Caudate nucleus (tissue), 63 donors: ENCODE measurements at places on chromosomes 6 and 20.
A peak's percentile ranks its signal among the peaks of the same experiment; 100 is the strongest.

GRCh38 chr20:24617080-24617432 is 147.6 kb downstream of the SYNDIG1 start:
- no peak for DNase-seq

- no peak for DNase-seq
These were observed 129.8 kb upstream of the FOXQ1 start for GRCh38 chr6:1181939-1182605.

DNA sequence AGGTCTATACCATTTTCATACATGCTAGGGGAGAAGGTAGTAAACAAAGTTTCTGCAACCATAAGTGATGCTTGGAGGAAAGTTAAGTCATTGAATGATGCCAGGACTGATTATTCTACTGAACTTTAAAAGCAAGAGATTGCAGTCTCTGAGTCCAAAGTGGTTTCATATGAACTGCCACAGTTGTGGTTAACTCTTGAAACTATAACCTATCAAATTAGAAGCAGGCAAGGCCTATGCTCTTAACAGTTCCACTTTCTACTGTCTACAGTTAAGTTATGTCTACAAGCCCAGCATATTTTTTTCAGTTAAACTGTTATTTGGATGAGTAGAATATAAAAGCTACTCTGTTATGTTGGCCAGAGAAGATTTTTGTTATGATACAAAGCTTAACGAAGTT is 326.5 kb upstream of the RUNX2 start:
- DNase-seq: no peak

DNA sequence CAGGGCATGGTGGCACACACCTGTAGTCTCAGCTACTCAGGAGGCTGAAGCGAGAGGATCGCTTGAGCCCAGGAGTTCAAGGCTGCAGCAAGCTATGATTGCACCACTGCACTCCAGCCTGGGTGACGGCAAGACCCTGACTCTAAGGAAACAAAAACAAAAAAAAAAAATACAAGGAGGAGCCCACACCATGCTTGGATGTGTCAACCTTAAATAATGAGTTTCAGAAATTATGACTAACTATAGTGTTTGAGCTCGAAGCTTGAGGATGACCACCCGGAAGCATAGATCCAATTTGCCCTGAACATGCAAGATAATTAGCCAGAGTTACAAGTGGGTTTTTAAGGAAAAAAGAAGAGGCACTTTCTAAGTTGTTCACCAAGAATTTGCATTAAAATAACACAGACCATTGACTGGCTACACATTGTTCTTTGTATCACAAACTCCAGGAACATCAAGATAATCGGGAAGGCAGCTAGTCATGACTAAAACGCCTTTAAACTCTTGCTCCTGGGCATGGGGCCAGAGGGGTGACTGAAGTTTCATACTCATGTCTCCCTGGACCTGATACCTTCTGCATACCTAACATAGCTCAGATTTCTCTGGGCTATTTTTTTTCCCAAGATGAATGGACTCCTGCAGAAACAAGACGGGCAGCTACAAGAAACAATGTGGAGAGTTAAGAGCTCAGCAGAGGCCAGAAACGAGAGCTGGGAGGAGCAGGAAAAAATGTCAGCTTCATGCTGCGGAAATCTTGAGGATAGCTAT is 289.6 kb downstream of the PREX1 start:
- DNase-seq: no peak

DNA sequence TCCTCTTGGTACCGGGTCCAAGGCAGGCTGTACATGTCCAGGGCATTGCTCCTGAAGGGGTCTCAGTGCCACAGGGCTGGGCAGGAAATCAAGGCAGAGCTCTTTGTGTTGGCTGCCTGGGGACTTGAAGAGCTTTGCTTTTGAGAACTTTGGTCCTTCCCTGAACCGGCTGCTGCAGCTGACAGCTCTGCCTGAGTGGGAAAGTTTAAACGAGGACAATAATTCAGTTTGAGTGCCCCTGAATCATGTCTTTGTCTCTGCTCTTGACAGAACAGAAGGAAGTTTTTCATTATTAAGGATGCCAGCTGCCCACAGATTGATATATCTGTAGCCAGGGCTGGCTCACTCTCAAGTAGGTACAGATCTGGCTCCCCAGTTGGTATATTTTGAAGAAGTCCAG is 56.1 kb downstream of the ANKRD6 start:
- DNase-seq: no peak

DNA sequence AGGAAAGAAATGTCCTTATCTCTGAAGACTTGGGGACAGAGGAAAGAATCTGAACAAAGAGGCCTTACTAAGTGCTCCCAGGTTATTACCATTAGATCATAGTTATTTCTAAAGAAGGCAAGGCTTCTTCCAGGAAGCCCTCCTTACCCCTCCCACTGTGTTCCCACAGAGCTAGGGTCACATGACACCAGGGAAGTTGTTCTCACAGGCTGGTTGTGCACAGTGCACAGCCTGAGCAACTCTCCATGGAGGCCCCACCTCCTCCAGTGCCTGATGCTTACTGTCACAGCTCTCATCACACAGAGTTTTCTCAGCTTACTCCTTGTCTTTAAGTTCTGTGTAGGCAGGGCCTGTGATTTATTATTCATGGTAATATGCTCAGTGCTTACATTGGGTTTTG is 68.9 kb upstream of the SCGN start:
- no peak for DNase-seq

GRCh38 chr6:20403070-20403765 is 1.5 kb downstream of the E2F3 start:
- DNase-seq: peak; percentile 52

- DNase-seq: no peak
These were observed 5.2 kb downstream of the DLGAP4 start for GRCh38 chr20:36311141-36311853.

DNA sequence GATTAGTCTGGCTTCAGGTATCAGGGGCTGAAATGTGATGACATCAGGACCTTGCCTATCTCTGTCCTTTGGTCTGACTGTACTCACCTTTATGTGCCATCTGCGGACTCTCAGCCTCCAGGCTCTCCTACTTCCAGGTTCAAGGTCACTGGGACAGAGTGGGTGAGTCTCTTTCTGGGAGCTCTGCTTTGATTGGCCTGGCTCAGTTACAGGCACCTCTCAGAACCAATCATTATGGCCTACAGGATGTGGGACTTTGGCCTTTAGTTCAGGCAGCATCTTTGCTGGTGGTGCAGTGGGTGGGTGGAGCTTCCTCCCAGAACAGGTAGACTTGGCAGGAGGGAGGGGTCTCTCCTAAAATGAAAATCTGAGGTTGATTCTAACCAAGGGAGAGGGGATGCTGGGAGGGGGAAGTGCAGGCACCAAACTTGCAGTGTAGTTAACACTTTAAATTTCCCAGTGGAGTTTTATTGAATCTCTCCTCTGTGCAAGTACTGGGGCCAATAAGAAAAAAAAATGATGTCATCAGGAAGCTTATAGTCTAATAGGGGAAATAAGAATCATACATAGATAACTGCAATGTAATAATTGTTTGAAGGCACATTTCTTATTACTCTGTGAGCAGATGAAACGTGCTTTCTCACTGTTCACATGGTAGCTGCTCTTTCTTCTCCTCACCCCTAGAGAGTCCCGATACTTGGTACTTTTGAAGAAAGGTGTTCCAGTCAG is 53.4 kb downstream of the SLC24A3 start:
- no peak for DNase-seq

GRCh38 chr20:58994390-58995159 is 12.5 kb downstream of the CTSZ start:
- DNase-seq: no peak

DNA sequence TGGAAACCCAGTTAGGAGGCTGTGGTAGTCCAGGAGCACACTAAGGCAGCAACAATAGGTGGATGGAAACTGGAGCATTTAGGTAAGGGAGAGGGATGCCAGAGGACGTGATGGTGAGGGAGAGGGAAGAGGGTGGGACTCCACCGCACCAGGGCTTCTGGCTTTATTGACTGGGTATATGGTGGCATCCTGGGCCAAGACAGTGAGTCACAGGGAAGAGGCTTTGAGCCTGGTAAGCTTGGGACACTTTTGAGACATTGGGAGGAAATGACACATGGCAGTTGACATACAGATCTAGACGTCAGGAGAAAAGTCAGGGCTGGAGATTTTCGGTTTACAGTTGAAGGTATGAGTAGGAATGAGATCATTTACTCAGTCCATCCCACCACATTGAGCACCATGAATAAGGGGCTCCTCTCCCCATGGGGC is 14.9 kb downstream of the NT5E start:
- DNase-seq: no peak

- DNase-seq: no peak
These were observed 76.8 kb upstream of the FOXP4 start for GRCh38 chr6:41469156-41470028.

- DNase-seq: no peak
These were observed 33.2 kb upstream of the AKAP7 start for GRCh38 chr6:131101911-131102680.

- DNase-seq: no peak
These were observed 11.1 kb downstream of the CTNNBL1 start for GRCh38 chr20:37704955-37705354.

DNA sequence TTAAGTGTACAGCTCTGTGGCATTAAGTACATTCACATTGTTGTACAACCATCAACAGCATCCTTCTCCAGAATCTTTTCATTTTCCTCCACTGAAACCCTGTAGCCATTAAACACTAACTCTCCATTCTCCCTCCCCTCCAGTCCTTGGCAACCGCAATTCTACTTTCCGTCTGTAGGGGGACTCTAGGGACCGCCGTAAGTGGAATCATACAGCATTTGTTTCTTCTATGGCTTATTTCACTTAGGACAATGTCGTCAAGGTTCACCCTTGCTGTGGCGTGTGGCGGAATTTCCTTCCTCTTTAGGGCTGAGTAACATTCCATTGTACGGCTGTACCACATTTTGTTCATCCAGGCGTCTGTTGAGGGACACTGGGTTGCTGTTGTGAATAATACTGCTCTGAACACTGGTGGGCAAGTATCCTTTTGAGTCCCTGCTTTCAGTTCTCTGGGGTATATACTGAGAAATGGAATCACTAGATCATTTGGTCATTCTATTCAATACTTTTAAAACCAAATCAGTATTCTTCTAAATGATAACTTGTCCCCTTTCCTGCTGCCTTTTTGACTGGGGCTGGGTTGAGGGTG is 50.7 kb downstream of the PPP1R3G start:
- DNase-seq: no peak

- DNase-seq: no peak
These were observed 72.4 kb upstream of the LAMP5 start for GRCh38 chr20:9441948-9442347.

GRCh38 chr20:18052856-18053255 is 4.9 kb downstream of the OVOL2 start:
- DNase-seq: no peak

DNA sequence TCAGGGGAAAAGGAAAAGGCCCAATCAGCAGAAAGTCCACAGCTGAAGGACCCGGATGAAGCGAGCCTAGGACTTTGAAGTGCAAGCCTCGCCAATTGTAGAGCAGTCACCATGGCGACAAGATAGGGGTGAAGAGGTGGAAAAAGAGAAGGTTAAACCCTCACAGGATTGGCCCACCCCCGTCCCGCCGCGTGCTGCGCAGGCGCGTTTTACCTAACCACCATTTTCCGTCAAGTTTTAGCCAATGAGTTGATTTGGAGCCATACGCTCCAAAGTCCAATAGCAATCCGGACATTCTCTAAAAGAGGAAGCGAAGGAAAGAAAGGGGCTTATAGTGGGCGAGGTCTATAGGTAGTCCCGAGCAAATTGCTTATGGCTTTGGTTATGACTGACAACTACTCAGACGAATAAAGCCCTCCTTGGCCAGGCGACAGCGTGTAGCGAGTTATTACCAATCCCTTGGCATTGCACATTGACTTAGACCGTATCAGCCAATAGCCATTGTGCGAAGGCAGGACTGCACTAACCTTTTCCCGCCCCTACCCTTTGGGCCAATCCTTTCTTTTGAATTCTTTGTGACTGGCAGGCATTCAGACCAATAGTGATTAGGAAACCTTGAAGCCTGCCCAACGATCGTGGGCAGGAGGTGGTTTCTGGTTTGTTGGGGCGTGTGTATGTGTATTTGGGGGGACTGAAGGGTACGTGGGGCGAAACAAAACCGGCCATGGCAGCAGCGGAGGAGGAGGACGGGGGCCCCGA is at the start of gene RNF5:
RNF5 (plus strand) TSS at position 618 of the 759 bp plus-strand sequence; CDS start at position 725, 107 bp downstream.
- peak; percentile 92 for DNase-seq

DNA sequence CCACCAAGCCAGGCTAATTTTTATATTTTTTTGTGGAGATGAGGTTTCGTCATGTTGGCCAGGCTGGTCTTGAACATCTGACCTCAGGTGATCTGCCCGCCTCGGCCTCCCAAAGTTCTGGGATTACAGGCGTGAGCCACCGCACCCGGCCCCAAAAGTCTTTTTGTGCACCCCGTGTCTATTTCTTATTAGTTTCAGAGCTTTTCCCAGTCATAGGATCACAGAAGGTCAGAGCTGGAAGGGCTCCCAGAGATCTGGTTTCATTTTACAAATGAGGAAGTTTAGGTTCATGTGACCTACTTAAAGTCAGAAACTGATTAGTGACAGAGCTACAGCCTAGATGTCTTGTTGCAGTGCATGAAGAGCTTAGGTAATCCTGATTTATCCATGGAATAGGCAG is 1.6 kb upstream of the OGFRL1 start:
- DNase-seq: no peak

GRCh38 chr6:34709386-34709785 is 12.8 kb upstream of the ILRUN start:
- DNase-seq: peak; percentile 7

DNA sequence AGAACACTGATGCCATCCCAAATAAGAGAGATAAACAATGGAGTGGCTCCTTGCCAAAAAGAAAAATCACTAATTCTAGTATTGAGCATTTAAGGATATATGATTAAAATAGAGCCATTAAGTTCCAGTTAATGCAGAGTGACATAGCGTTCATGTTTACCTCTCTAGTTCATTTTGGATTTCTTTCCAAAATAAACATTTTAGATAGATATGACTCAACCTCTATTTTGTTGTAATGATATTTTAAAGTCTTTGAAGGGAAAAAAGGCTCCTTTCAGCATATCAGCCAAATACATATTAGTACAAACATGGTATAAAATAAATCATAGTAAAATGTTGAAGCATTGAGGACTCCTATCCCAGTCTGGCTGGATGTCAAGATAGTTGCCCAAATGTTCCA is 33.4 kb downstream of the RWDD2A start:
- no peak for DNase-seq
